ENCODE measurements at places on chromosomes 12 and 14. TPM values are rescaled to one million over a fixed set of nuclear protein-coding genes. Genes with fewer than 3 reads are reported as not detected.

The DAO gene
- not detected for total RNA-seq

DNA sequence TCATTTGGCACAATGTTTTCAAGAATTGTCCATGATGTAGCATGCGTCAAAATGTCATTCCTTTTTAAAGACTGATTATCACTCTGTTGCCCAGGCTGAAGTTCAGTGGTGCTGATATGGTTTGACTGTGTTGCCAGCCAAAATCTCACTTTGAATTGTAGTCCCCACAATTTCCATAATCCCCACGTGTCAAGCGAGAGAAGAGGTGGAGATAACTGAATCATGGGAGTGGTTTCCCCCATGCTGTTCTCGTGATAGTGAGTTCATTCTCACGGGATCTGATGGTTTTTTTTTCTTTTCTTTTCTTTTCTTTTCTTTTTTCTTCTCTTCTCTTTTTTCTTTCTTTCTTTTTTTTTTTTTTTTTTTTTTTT is 21.8 kb upstream of the LRRK2 start:
- H3K27me3 ChIP-seq = no peaks in the 10 kb centered on the region
- no peak overlapping the region for H3K4me3 ChIP-seq
- no peak overlapping the region for H3K27ac ChIP-seq
- H3K4me1 ChIP-seq = no peaks in the 10 kb centered on the region

GRCh38 chr14:41532255-41532654 is 74.4 kb upstream of the LRFN5 start:
- DNase-seq = no peak
- H3K27me3 ChIP-seq = no peaks in the 10 kb centered on the region
- no peak overlapping the region for H3K4me3 ChIP-seq
- no peaks in the 10 kb centered on the region for H3K4me1 ChIP-seq
- no peaks in the 10 kb centered on the region for H3K36me3 ChIP-seq

DNA sequence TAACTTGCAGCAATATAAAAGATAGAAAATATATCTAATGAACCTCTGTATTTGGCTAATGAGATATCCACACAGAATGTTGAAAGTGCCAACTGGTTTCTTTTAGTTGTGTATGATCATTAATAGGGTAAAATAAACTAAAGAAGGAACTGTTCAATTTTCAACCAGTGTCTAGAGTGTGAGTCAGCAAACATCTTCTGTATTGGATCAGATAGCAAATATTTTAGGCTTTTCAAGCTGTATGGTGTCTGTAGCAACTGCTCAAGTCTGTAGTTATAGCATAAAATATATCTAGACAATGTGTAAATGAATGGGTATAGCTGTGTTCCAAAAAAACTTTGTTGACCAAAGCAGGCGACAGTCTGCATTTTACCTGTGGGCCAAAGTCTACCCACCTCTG is 23.5 kb upstream of the NOVA1 start:
- no peaks in the 10 kb centered on the region for H3K27me3 ChIP-seq
- DNase-seq = no peak
- H3K4me3 ChIP-seq = no peak overlapping the region
- no peaks in the 10 kb centered on the region for H3K36me3 ChIP-seq
- H3K27ac ChIP-seq = no peak overlapping the region
- no peaks in the 10 kb centered on the region for H3K4me1 ChIP-seq

- DNase-seq = no peak
- peaks cover 4% of the 10 kb centered on the region for H3K4me1 ChIP-seq
- peak overlapping the region; percentile 96 for H3K4me3 ChIP-seq
Observed at GRCh38 chr14:23284654-23285529, 1.0 kb downstream of the HOMEZ start.

DNA sequence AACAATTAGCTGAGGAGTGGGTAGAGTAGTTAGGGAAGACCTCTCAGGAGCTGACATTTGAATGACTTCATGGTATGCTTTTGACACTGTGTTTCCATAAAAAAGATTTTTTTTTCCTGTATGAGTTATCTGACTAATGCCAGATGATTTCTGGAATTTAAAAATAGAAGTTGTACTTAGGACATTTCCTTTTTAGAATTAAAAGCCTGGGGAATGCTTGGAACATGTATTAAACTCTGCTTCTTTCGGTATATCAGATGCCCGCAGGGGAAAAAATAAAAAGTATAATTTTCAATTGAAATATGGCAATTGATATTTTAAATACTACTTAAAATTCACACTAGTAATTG is 41.1 kb downstream of the BRMS1L start:
- no peak for DNase-seq
- H3K36me3 ChIP-seq = peaks cover 22% of the 10 kb centered on the region
- no peaks in the 10 kb centered on the region for H3K27me3 ChIP-seq
